ENCODE measurements at places on chromosomes 16 and 17.
A peak's percentile ranks its signal among the peaks of the same experiment; 100 is the strongest.

DNA sequence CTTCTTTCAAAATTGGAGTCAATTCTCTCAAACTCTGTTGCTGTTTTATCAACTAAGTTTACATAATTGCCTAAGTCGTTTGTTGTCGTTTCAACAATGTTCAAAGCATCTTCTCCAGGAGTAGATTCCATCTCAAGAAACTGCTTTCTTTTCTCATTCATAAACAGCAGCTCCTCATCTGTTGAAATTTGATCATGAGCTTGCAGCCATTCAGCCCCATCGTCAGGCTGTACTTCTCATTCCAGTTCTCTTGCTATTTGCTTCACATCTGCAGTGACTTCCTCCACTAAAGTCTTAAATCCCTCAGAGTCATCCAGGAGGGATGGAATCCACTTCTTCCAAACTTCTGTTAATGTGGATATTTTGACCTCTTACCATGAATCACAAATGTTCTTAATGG lies 230.6 kb downstream of the IRF8 start:
- no peak for DNase-seq

DNA sequence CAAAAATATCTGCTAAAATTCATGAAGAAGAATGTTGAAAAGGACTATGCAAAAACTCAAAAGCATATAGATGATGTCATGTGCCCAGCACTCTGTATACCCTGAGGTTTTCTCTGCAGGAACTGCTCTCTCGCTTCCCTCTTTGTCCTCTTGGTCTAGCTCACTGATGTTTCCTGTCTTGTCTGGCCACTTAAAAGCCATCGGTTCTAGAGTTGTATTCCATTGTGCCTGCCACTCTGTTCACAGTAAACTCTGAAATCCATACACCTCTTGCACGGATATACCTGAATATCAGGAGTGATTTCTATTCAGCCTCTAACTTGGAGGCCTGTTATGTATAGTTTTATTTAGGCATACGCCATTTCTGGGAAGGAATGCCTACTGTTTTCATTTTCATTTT lies 101.0 kb upstream of the CNTNAP4 start:
- no peak for DNase-seq

GRCh38 chr16:31213877-31214707 lies at the start of gene TRIM72:
TSS of gene TRIM72 (plus strand) at chr16:31214119. CDS start at chr16:31214739, 620 bp downstream.
- DNase-seq: no peak

DNA sequence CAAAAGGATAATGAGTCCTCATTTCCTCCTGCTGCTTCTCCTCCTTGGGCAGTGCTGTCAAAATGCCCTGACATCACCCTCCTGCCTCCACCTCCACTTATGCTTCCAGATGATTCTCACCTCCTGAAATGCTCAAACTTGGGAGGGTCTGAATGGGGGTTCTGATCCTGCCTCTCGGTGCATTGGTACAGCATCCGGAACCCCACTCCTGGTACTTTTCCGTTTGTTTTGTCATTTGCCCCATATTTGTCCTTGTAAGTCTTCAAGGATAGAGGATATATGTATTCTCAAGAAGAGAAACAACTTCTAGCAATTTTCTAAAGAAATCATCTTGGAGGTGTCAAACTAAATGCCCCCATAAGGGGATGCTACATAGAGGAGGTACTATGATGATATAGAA lies 148.3 kb downstream of the SHISA9 start:
- no peak for DNase-seq

GRCh38 chr17:32261936-32262510 lies 3.6 kb upstream of the RHBDL3 start:
- no peak for DNase-seq

DNA sequence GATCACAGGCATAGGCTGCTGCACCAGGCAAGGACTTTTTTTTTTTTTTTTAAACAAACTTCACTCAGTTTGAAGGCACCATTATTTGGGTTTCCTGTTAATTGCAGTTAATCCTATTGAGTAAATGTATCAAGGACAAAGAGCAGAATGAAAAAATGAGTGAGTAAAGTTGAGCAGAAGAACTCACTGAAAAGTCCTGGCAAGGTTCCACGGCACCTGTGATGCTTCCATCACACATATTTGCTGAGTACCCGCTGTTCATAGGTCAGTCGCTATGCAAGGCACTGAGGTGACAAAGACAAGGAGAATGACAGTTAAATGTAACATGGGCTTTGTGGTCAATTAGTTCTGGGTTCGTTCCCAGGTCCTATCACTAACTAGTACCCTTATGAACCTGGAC lies 670.0 kb downstream of the MAF start:
- DNase-seq: no peak

DNA sequence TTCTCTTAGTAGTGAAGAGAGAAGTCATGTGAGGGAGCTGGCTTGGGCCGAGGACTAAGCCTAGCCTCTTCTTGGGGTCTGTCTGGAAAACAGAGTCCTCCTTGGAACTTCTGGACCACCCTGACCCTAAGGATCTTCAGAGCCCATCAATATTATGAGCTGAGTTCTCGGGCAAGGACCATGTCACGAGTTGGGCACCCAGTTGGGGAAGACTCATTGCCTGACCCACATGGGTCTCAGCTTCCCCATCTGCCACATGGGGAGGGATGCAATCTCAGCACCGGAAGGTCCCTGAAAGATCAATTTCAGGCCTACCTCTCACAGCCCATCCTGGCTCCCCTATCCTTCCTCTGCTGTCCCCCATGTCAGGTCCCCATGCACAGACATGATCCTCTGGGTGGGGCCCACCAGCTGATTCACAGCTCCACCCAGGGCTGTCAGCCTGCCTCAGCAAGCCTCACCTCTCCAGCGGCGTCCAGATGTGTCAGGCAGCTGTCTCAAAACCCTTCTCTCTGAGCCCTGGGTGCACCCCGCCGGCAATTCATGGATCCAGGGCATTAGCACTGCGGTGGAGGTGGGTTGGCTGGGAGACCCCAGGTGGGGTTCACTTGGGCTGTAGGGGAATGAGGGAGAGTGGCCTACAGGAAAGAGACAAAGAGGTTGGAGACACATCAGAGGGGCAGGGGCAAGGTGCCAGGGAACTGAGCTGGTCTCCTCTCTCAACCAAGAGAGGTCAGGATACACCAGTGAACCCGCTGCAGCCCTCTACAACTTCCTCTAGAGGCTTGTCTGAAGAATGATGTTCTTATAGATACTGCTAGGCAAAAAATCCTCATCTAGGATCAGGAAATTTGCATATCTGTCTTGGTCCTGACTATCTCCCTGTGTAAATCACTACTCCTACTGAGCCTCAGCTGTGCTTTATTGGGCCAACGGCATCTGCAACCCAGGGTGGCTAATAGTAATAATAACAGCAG lies 1.8 kb downstream of the NLRP1 start:
- DNase-seq: no peak

DNA sequence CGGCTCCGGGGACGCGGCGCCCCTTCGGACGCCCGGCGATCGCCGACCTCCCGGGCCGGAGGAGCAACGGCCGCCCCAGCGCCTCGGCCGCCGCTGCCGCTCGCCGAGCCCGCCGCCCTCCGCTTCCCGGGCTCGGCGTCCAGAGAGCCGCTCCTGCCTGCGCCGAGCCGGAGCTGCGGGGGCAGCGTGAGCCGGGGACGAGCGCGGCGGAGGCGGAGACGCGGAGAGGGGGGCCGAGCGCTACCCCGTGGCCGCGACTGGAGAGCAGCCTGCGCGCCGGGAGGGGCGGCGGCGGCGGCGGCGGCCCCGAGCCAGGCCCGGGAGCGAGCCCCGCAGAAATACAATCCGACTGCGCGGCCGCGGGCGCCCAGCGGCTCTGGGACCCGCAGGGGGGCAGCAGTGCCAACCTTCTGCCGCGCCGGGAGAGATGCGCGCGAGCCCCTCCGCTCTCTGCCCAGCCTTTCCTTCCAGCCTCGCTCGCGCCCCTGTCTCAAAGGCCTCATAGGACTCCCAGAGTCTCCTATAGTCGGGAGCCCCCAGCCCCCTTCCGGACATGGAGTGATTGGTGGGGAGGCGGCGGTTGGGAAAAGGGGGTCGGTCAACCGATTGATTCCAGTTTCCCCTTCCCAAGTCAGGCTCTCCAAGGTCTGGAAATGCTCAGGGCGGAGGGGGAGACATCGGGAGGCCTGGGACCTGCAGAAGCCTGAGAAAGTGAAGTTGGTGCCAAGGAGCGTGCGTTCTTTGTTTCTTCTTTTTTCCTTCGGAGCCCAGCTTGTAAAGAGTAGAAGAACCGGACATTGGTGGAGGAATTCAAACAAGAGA lies 1.0 kb upstream of the SDK2 start:
- DNase-seq: peak; percentile 45

- DNase-seq: peak; percentile 49
Measured at GRCh38 chr16:50666658-50667496, 14.2 kb downstream of the SNX20 start.

GRCh38 chr16:31050280-31051030 lies 17.1 kb downstream of the STX4 start:
- DNase-seq: no peak

DNA sequence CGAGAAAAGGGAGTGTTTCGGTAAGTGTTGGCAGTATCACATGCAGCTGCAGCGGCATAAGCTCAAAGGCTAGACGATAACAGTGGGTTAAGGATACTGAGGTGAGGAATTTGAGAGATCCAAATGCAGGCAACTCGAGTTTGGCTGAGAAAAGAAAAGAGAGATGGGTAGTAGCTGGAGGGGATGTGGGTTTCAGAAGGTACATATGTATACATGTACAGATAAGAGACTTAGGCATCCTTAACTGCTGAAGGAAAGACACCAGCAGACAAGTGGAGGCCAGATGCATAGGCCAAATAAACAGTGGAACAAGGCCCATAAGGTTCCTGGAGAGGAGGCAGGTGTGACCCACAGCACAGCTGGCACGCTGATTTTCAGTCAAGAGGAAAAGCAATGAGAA lies 86.6 kb upstream of the NETO2 start:
- no peak for DNase-seq

DNA sequence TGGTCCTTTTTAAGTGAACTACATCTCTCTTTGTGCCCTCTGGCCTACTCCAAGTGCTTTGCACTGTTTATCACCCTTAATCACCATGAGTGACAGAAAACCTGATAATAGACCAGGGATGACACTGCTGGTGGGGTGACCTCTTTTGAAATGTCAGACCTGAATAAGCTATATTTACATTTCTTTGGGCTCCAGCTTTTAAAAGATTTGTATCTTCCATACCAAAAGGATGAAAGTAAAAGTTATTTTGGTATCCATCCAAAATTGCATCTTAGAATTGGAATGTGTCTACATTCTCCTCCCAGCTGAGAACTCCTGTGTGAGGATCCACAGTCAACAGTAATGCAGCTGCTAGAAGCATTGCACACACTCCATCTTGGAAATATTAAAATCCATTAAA lies 370.0 kb downstream of the CDH11 start:
- no peak for DNase-seq

- no peak for DNase-seq
Measured at GRCh38 chr17:61250335-61250890, 149.2 kb upstream of the TBX2 start.

- DNase-seq: no peak
Measured at GRCh38 chr17:80212511-80212910, 7.6 kb downstream of the SGSH start.

DNA sequence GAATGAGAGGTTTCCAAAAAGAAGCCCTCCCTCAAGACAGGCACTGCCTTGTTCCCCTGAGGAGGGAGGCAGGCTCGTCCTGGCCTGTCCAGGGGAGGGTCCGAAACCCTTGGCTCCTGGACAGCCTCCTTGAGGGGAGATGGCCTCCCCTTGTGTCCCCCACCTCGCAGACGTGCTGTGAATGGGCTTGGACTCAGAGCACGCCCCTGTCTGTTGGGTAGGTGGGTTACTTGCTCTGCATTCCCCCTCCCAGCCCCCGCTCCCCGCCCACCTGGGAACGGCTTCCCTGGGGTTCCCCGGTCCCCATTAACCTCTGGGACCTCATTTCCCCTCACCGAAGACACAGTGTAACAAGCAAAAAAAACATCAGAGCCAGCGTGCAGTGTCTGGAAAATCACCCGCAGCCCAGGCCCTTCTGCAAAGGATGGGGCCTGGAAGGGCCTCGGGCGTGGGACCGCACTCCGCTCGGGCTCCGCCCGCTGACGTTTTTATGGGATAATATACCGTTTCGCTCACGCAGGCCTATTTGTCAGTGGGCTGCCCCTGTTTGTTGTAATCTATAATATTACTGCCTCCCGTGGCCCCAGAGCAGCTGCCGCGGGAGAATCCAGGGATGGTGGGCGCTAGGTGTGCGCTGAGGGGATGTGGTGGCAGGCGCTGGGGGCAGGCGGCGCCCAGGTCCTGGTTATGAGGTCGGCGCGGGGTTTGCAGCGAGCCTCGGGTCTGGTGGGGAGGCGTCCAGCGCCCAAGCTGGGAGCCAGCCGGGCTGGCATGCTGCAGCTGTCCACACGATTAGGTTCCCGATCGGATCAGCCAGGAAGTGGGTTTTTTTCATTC lies 11.1 kb downstream of the BAHCC1 start:
- no peak for DNase-seq

DNA sequence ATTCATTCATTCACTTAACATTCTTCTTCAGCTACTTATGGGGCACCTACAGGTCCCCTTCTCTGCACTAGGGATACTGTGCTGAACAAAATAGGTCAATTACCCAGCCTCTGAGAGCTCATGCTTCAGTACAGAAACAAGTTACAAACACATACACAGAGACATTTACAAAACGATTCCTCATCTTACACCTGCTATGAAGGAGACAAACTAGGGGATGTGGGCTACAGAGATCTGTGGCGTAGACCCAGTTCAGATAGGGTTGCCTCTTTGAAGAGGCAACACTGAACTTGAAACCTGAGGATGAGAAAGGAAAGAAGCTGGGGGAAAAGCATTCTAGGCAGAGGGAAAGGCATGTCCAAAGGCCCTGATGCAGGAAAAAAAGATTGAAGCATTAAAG lies 5.2 kb downstream of the IL21R start:
- DNase-seq: no peak

- DNase-seq: no peak
Measured at GRCh38 chr17:1861391-1862010, 31.7 kb downstream of the RPA1 start.

DNA sequence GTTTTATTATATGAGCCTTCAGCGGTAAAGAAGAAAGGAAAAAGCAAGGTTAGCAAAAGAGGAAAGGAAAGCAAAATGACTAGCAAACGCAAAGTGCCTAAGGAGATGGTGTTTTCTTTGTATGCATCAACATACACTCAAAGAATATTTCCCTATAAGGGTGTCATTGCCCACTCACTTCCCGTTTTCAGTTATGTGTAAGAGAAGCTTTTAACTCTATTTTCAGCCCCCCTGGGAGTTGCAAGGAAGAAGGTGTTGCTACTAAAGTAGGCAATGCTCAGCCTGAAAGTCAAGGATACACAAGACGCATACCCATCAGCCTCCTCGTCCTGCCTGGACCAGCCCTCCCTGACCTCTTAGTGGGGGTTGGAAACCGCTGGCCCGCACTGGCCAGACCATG lies 267.7 kb upstream of the ZFHX3 start:
- no peak for DNase-seq

DNA sequence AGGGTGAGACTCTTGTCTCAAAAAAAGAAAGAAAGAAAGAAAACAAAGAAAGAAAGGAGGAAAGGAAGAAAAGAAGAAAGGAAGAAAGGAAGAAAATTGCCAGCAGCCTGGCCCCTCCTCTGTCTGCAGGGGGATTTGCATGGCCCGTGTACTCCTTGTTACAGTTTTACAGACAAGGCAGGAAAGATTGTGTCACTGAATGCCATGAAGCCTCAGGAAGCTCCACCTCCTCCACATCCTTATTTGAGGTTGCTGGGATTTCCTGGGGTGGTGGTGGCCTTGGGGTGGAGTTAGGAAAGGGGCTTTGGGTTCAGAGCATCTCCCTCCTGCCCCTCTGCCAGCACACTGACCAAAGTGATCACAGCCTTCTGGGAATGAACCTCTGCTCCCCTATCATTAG lies 23.6 kb downstream of the CFAP20 start:
- no peak for DNase-seq
